ENCODE measurements at places on chromosomes 3 and 15.
A peak's percentile ranks its signal among the peaks of the same experiment; 100 is the strongest.

DNA sequence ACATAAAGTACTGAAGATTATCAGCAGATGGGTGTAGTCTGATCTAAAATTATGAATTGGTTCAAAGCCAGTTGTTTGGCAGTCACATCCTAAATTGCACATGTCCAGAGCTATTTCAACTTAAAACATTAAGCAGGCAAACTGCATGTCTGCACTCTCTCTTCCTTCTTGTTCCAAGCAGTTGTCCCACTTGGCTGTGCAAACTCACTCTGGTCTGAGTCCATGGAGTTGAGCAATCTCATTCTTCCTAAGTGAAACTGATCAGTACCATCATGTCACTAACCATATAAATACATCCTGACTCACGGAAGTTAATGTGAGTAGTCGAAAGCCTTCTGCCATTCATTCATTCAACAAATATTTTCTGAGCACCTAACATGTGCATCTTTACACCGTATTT lies 353.0 kb downstream of the ROBO1 start:
- no peak for DNase-seq

GRCh38 chr15:68399096-68400065 lies 32.6 kb downstream of the ITGA11 start:
- DNase-seq: no peak

DNA sequence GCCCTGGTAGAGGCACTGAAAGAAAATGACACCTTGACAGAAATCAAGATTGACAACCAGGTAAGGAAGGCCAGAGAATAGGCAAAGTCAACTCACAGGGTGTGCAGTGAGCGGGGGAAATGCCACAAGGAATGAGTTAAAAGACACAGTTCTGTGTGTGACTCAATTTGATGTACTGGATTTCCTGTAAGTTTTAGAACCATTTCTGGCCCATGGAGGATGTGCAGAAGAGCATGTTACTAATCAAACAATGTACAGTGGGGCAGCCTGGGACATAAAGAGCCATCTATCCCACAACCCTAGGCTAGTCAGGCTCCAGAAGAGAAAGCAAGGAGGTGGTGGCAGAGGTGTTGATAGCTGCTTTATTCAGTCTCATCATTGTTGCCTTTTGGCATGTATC lies 31.2 kb upstream of the TMOD3 start:
- no peak for DNase-seq

DNA sequence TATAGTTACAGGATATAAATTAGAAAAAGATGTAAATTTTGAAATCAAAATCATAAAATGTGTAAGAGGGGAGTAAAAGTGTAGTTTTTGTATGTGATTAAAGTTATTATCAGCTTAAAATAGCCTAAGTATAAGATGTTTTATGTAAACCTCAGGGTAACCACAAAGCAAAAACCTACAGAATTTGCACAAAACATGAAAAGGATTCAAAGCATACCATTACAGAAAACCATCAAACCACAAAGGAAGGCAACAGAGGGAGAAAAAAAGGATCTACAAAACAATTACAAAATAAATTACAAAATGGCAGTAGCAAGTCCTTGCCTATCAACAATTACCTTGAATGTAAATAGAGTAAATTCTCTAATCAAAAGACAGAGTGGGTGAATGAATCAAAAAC lies 36.7 kb upstream of the MYLK start:
- DNase-seq: no peak

GRCh38 chr3:182389071-182389815 lies 404.1 kb upstream of the ATP11B start:
- DNase-seq: no peak

DNA sequence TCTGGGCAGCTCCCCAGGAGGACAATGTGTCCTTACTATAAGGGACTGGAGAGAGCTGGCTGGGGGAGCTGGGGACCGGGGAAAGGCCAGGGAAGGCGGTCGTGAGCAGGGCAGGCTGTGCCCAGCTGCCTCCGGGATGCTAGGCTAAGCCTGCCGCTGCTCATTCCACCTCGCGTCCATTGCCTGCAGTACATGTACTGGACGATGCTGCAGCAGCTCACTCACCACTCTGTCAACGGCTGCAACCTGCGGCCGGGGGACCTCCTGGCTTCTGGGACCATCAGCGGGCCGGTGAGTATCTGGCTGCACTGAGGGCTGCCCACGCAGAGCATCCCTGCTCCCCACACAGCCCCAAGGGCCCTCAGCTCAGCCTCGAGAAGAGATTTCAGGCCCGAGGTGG lies 27.1 kb downstream of the FAH start:
- no peak for DNase-seq

GRCh38 chr15:60044636-60045270 lies 40.6 kb downstream of the FOXB1 start:
- no peak for DNase-seq

DNA sequence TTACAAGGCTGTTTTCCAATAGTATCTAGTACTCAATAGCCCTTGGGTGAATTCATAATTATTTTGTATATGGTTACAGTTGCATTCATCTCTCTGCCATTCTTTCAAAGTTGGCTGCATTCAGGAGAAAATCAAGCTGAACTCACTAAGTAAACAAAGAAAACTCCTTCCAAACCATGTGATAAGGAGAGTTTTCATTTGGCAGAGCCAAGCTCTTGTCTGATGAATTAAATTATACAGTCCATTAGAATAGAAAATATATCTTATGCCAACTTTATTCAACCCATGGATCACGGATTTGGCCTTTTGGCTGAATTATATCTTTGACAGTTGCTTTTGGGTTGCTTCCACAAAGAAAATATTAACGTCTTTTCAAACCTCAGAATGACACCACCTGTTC lies 272.3 kb upstream of the ROBO1 start:
- DNase-seq: no peak

DNA sequence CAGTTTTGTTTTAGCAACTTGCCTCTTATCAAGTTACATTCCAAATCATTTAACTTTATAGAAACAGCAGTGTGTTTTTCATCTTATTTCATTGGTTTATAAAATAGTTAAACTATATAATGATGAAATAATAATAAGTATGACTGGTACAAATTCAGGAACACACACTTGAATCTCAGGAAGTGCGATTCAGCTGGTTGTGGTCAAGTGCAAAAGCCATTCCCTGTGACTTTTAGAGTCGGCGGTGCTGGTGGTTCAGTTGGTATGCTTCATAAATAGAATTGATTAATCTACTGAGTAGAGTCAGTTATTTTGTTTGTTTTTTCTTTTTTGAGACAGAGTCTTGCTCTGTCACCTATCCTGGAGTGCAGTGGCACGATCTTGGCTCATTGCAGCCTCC lies 22.7 kb downstream of the SACM1L start:
- DNase-seq: no peak

DNA sequence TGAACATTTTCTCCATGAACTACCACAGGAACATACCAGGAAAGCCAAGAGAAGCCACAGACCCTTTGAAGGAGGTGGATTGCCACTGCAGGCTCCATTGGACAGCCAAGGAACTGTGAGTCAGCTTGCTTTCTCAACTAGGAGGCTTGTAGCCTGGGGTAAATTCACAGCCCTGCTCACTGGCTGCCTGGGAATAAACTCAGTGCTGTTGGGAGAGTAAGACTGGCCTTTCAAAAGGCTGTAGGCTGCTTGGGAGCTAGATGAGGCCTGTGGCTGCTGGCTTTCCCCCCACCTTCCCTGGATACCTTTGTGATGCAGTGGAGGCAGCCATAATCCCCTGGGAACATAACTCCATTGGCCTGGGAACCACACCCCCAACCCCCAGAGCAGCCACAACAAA lies 223.5 kb upstream of the RBMS3 start:
- DNase-seq: no peak

DNA sequence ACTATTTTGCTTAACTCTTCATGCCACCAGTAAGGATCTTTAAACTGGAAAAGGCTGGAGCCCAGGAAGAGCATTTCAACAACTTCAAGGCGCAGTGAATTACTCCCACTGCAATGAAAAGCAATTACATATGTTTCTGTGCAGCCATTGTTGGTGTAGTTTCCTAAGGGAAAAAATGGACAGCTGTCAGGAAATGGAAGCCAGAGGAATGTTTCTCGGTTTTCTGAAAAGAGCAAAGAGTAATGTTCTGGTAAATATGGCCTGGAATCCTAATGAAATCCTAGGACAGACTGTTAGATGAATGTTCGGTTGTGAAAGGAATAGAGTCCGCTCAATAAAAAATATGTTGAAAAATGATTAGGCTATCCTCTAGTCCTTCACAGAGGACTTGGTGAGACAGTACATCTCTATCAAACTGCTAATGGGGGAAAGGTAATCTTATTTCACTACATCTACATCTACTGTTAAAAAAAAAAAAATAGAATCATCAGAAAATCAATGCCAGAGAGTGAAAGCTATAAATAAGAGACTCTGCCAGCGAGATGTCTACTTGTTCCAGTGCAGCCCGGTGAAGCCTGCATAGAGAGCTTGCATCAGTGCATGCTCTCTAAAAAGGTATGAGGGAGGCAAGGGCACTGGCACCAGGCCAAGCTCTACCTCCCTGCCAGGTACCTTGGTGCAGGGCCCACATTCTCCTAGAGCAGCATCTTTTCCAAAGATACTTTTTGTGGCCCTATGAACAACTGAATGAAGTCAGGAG lies 68.2 kb upstream of the TJP1 start:
- DNase-seq: no peak

- peak; percentile 75 for DNase-seq
Measured at GRCh38 chr15:34038023-34038870, 757 bp downstream of the AVEN start.

- no peak for DNase-seq
Measured at GRCh38 chr3:187290503-187290902, 1.0 kb downstream of the MASP1 start.

- no peak for DNase-seq
Measured at GRCh38 chr15:64748251-64748650, 27.1 kb downstream of the RBPMS2 start.

GRCh38 chr3:129543999-129544398 lies 1.0 kb downstream of the H1-8 start:
- no peak for DNase-seq

DNA sequence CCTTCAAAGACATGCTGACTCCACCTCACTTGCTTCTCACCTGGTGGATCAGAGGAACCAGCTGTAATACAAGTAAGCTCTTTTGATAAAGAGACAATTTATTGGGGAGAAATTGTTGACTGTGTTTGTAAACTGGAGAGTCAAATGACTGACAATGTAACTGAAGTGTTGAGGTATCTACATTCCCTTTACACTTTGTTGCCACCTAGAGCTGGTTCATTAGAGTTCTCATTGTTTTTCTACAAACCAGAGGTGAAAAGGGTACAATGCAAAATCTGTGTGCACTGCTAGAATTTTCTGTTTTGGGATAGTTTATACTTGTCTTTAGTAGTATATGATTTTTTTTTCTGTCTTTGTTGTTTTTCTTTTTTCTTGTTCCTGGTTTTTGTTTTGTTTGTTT lies 8.7 kb upstream of the LRRC58 start:
- no peak for DNase-seq

GRCh38 chr3:135874035-135874434 lies 91.5 kb upstream of the PPP2R3A start:
- no peak for DNase-seq

GRCh38 chr3:107367353-107367752 lies 9.9 kb upstream of the CCDC54 start:
- peak; percentile 3 for DNase-seq

DNA sequence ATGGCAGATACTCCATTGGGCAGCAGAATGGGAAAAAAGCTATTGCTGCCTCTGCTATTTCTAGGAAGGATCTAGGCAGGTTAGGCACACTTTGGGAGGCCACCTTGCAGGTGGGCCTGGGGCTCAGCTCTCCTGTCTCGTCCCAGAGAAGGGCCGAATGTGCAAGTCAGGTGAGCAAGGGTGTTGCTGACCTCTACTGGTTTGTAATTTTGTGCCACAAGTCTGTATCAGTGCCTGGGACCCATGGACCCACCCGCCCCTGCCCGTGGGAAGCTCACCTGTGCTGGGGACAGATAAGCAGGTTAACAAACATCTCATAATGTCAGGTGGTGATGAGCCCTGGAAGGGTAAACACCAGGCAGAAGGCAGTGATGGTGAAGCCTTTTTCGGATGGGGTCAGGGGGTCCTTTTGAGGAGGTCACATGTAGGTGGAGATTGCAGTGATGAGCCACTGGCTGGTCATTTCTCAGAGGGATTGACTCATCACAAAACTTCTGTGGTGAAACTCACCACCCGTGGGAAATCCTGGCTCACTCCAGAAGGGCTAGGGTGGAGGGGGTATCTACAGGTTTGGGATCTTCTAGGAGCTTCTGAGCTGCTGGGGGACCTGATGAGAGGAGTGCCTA lies 161.3 kb downstream of the KLF13 start:
- no peak for DNase-seq

- no peak for DNase-seq
Measured at GRCh38 chr15:101028772-101029438, 109.7 kb downstream of the LRRK1 start.

DNA sequence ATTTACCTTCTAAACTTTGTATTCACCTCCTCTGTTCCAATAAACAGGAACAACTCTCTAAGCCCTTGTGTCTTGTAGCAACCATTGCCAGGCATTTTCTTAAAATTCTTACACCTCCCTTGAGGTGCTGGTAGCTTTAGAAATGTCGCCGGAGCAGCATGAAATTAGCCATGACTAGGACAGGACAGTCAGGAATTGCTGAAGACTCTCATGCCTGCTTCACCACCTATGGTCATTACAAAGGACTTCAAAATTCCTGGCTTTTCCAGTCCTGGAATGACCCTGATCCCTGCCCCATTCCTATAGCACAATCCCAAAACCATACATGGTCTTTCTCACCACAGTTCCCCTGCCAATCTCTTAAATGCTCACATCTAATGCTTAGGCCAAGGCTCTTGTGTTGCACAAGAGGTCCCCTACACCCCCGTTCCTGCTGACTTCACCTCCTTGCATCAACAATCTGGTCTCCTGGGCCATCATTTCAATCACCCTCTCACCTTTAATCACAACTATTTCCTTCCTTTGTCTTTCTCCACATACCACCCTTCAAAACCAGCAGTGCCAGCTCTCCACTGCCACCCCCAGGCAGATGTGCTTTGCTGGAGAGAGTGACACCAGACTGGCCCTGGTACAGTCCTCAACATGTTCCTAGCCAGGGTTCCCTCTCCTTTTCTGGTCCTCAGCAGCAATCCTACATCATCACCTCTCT lies 113.2 kb upstream of the TJP1 start:
- no peak for DNase-seq

Data from CD4-positive, alpha-beta T cell treated with Interferon gamma for 1 hour (primary cell).